Spinal cord (tissue), 10 donors: ENCODE measurements at places on chromosomes 2 and 18. TPM values are rescaled to one million over a fixed set of nuclear protein-coding genes. Genes with fewer than 3 reads are reported as not detected.

DLX1 gene
- total RNA-seq: 0.61 TPM

- DNase-seq: no peak
- H3K36me3 ChIP-seq: no peaks in the 10 kb centered on the region
- H3K4me1 ChIP-seq: peaks cover 22% of the 10 kb centered on the region
- H3K27me3 ChIP-seq: no peaks in the 10 kb centered on the region
- no peak overlapping the region for H3K27ac ChIP-seq
Observed at GRCh38 chr2:43201497-43201896, 24.9 kb downstream of the ZFP36L2 start.

ZNF385B gene
- 5.0 TPM for total RNA-seq

DNA sequence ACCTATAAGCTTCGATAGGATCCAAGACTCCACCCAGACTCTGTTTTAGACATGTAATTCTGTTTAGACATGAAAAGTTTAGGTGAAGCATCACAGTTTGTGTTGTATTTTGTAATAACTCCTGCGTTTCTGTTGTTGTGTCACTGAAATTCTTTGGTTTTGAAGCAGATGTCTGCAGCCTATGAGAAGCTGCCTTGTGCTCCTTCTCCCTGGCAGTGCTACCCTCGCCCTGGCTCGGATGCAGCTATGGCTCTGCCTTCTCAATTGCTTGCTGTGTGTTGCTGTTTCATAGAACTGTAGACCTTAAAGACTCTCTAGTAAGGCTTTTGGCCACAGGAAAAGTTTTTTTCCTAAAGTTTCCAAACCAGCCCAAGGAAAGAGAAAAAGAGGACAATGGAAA lies 40.2 kb upstream of the ZNF638 start:
- no peaks in the 10 kb centered on the region for H3K27me3 ChIP-seq
- no peak for DNase-seq
- H3K27ac ChIP-seq: no peak overlapping the region
- no peaks in the 10 kb centered on the region for H3K36me3 ChIP-seq
- H3K4me3 ChIP-seq: no peak overlapping the region
- no peaks in the 10 kb centered on the region for H3K4me1 ChIP-seq

DNA sequence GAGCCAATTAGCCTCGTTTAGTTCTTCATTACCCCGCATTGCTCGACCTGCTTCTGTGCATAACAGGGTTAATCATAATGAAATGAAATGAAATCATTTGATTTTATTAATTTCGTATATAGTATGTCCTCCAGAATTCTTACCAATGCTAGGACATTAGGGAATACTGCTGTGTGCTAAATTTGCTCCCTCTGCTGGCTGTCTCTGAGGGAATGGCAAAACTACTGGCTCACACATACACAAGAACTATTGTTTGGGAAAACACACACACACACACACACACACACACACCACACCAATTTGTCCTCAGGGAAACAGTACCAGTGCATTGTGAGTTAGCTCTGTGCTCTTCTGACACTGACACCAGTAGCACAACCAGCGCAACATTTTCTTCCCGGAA lies 273.3 kb upstream of the TCF4 start:
- H3K4me1 ChIP-seq: no peaks in the 10 kb centered on the region
- no peak overlapping the region for H3K27ac ChIP-seq
- H3K36me3 ChIP-seq: no peaks in the 10 kb centered on the region
- no peak overlapping the region for H3K4me3 ChIP-seq
- H3K27me3 ChIP-seq: no peaks in the 10 kb centered on the region
- DNase-seq: no peak

DNA sequence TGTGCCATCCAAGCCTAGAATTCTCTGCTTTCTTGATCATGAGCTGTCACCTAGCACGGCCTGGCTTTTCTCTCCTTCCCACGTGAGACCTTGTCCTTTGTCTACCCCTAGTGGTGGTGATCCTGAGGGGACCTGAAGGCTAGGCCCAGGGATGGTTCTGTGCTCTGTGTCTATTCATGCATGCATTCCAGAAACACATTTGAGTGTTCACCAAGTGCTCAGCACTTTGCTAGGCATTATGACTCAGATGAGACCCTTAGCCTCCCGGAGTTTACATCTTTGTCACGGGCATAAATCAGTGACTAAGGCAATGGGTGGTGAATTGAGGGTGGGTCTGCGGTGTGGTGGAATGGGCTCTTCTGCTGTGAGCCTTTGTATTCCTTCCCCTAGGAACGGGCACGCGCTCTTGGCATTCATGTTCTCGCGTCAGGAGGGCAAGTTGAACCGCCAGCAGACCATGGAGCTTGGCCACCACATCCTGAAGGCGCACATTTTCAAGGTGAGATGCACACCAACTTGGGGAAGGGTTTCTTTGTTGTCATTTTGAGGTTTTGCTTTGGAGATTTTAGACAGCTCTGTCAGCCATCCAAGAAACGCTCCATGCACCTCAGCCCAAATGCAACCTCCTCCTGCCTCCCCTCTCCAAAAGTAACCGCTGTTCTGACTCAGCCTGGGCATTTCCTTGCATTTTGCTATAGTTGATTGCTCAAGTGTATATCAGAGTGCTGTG lies 100.9 kb downstream of the WDSUB1 start:
- H3K36me3 ChIP-seq: peaks cover 3% of the 10 kb centered on the region
- DNase-seq: no peak
- no peak overlapping the region for H3K4me3 ChIP-seq
- no peak overlapping the region for H3K27ac ChIP-seq

- no peak overlapping the region for H3K4me3 ChIP-seq
- no peak overlapping the region for H3K27ac ChIP-seq
- no peak for DNase-seq
- no peaks in the 10 kb centered on the region for H3K36me3 ChIP-seq
- no peaks in the 10 kb centered on the region for H3K4me1 ChIP-seq
Observed at GRCh38 chr2:213202011-213202410, 50.6 kb upstream of the IKZF2 start.

GALR1 gene
- 0.72 TPM for total RNA-seq

GRCh38 chr18:78521136-78521535 lies 458.5 kb upstream of the SALL3 start:
- no peaks in the 10 kb centered on the region for H3K27me3 ChIP-seq
- no peak for DNase-seq
- H3K4me3 ChIP-seq: no peak overlapping the region
- H3K27ac ChIP-seq: no peak overlapping the region
- no peaks in the 10 kb centered on the region for H3K4me1 ChIP-seq

DNAH7 gene
- total RNA-seq: 14.2 TPM

DNA sequence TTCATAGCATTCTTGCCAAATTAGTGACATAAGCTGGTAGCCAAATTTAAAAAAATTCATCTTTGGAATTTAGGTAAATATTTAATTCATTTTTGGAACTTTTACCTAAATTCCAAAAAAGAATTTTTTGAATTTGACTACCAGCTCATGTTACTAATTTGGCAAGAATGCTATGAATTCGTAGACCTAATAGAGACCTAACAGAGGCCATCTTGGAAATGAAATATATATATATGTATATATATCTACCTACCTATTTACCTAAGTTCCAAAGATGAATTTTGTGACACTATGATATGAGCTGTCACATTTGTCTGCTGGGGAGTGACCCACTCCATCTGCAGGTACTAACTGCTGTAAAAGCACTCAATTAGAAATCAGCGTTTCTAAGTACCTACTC lies 65.6 kb downstream of the MYOM1 start:
- H3K27me3 ChIP-seq: no peaks in the 10 kb centered on the region
- no peak overlapping the region for H3K27ac ChIP-seq
- no peak for DNase-seq
- no peaks in the 10 kb centered on the region for H3K36me3 ChIP-seq
- no peaks in the 10 kb centered on the region for H3K4me1 ChIP-seq
- H3K4me3 ChIP-seq: no peak overlapping the region

GRCh38 chr18:24023185-24023814 lies 8.7 kb downstream of the TTC39C start:
- peaks cover 6% of the 10 kb centered on the region for H3K36me3 ChIP-seq
- no peaks in the 10 kb centered on the region for H3K27me3 ChIP-seq

DNA sequence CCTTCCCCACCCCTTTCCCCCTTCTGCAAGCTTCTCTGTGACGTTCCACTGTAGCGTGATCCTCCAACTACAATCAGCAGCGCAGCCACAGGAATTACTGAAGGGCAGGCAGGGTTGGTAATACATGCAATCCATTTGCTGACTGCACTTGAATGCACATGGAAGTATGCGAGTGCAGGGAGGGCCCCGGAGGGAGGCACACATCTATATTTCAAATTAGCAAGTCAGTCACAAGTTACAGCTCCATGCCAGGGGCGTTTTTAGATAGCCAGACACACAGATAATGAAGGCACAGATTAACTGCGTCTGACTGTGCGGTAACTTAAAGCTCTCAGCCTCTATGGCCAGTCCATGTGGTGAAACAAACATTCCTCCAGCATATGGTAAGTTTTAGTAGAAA lies 209.2 kb upstream of the GATA6 start:
- peaks cover 4% of the 10 kb centered on the region for H3K4me1 ChIP-seq
- no peaks in the 10 kb centered on the region for H3K36me3 ChIP-seq
- no peak overlapping the region for H3K4me3 ChIP-seq
- peak; percentile 44 for DNase-seq

GTF2A1L gene
- total RNA-seq: 10.2 TPM

DNA sequence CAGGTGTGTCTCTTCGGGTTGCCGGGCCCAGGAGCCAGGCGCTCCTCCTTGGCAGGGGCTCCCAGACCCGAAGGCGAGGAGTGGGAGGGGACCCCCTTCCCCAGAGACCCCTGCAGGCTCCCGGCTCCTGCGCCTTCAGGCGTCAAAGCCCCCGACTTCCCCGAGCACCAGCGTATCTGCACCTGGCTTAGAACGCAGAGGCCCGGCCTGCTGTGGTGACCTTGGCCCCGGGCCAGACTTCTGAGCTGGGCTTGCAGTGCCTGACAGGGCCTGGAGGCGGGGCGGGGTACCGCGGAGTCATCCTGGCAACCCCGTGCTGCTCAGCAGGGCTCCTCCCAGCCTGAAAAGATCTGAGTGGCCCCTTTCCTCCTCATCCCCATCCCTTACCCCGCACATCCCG lies 27.0 kb downstream of the SKA1 start:
- H3K4me1 ChIP-seq: peaks cover 8% of the 10 kb centered on the region
- no peaks in the 10 kb centered on the region for H3K36me3 ChIP-seq
- H3K27me3 ChIP-seq: peaks cover 34% of the 10 kb centered on the region
- no peak for DNase-seq
- H3K4me3 ChIP-seq: no peak overlapping the region

LRATD1 gene
- total RNA-seq: 29.4 TPM

DNA sequence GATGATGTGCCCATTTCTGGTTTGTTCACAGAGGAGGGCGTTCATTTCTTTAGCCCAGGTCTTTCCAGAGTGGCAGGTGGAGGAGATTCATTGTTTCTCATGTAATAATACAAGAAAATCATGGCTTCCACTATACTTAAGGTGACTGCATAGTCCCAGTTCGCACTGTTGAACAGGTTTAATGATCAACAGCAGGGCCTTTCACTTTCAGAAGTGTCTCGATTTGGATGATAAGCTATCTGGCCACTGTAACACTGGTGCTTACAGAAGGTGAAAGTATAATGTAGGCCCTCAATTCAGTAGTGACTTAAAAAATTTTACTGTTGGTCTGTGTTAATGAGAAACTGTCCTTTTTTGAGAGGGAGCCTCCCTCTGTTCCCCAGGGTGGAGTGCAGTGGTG lies 1.4 kb downstream of the RMC1 start:
- no peak overlapping the region for H3K4me3 ChIP-seq
- H3K27ac ChIP-seq: no peak overlapping the region
- no peak for DNase-seq
- H3K4me1 ChIP-seq: peaks cover 10% of the 10 kb centered on the region
- peaks cover 12% of the 10 kb centered on the region for H3K36me3 ChIP-seq
- H3K27me3 ChIP-seq: no peaks in the 10 kb centered on the region

GRCh38 chr2:45806563-45807358 lies 155.3 kb downstream of the PRKCE start:
- no peak overlapping the region for H3K4me3 ChIP-seq
- H3K27ac ChIP-seq: no peak overlapping the region

ABCG8 gene
- total RNA-seq: 1.1 TPM

REG1B gene
- total RNA-seq: not detected

ZSWIM2 gene
- total RNA-seq: 0.28 TPM

DNA sequence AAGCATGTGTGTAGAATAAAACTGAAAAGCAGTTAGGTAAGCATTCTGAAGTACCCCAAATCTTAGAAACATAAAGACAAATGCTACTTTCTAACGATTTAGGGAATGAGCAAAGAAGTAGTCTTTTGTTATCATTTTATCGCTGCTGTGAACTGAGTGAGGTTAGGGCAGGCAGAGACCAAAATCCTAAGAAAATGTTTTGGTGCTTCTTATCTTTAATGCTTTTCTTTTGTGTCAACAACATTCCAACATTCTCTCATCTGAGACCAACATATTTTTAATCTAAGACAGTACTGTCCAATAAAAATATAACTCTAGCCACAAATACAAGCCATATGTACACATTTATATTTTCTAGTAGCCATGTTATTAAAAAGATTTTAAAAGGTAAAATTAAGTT lies 789.4 kb upstream of the PIK3C3 start:
- H3K4me3 ChIP-seq: no peak overlapping the region
- H3K4me1 ChIP-seq: no peaks in the 10 kb centered on the region
- H3K27me3 ChIP-seq: no peaks in the 10 kb centered on the region
- no peak overlapping the region for H3K27ac ChIP-seq

- H3K27ac ChIP-seq: no peak overlapping the region
- peaks cover 59% of the 10 kb centered on the region for H3K4me1 ChIP-seq
- peaks cover 3% of the 10 kb centered on the region for H3K36me3 ChIP-seq
- no peak overlapping the region for H3K4me3 ChIP-seq
Observed at GRCh38 chr18:46716336-46716735, 40.5 kb downstream of the ST8SIA5 start.

DNA sequence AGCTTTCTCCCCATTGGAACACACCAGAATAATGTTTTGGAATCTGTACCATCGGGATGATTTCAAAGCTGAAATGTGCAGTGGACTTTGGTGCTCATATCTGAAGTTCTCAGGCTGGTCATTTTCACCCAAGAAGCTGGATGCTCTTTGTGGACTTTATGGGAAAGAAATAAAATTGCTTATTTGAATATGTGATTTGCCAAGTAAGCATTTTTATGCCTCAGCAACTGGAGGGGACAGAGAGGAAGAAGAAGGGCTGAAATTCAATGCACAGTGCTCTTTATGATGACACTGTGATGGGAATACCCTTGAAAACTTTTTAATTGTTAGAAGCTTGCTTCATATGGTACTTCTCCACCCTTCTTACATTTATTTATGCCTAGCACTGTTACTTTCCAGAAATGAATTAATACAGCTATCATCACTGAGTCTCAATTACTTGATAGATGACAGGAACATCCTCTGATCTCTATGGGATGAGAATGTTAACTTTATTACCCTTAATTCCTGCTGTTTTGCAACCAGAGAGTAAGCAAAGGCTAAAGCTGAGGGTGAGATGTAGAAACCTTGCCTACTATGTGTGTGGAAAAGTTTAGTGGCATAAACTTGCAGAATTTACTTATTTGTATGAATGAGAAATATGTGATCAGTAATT lies 23.6 kb downstream of the SETBP1 start:
- DNase-seq: no peak
- peaks cover 12% of the 10 kb centered on the region for H3K4me1 ChIP-seq
- H3K27ac ChIP-seq: no peak overlapping the region
- H3K27me3 ChIP-seq: no peaks in the 10 kb centered on the region
